Pancreas (tissue), 10 donors: ENCODE measurements at places on chromosomes 16 and 17. TPM values are rescaled to one million over a fixed set of nuclear protein-coding genes. Genes with fewer than 3 reads are reported as not detected.

DNA sequence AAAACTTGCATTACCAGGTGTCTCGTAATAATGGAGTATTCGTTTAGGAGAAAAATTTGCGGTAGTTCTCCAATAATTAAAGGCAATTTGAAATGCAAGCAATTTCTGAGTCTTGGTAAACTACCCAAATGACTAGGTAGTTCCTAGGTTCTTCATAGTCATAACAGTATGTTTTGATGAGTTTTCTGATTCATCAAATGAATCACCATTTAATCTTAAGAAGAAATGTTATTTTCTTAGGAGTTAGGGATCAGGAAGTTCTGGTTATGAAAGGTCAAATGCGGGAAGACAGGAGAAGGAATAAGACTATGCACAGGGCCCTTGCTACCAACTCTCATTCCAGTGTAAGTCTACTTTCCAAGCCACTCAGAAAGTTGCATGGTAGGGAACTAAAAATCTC lies 221.5 kb upstream of the SOX9 start:
- H3K36me3 ChIP-seq: no peaks in the 10 kb centered on the region
- H3K27me3 ChIP-seq: no peaks in the 10 kb centered on the region
- H3K4me1 ChIP-seq: no peaks in the 10 kb centered on the region
- H3K27ac ChIP-seq: no peak overlapping the region
- no peak overlapping the region for H3K4me3 ChIP-seq
- DNase-seq: no peak

GRCh38 chr16:73371584-73372319 lies 323.8 kb upstream of the ZFHX3 start:
- H3K4me1 ChIP-seq: no peaks in the 10 kb centered on the region
- DNase-seq: no peak
- H3K27me3 ChIP-seq: no peaks in the 10 kb centered on the region
- no peak overlapping the region for H3K27ac ChIP-seq
- no peaks in the 10 kb centered on the region for H3K36me3 ChIP-seq

- H3K36me3 ChIP-seq: no peaks in the 10 kb centered on the region
- H3K27ac ChIP-seq: no peak overlapping the region
- DNase-seq: no peak
These were observed 215.9 kb downstream of the SOX9 start for GRCh38 chr17:72336804-72337070.

- H3K36me3 ChIP-seq: no peaks in the 10 kb centered on the region
- DNase-seq: no peak
- no peaks in the 10 kb centered on the region for H3K27me3 ChIP-seq
- no peak overlapping the region for H3K27ac ChIP-seq
- H3K4me3 ChIP-seq: no peak overlapping the region
- no peaks in the 10 kb centered on the region for H3K4me1 ChIP-seq
These were observed 237.3 kb upstream of the TNRC6C start for GRCh38 chr17:77720946-77721845.

ITGAL gene
- 9.1 TPM for total RNA-seq
